Hematopoietic multipotent progenitor cell treated with erythropoietin and hydrocortisone succinate and interleukin-3 and kit ligand, for 6 days (in vitro differentiated cells): ENCODE measurements at places on chromosomes 2 and 18.

DNA sequence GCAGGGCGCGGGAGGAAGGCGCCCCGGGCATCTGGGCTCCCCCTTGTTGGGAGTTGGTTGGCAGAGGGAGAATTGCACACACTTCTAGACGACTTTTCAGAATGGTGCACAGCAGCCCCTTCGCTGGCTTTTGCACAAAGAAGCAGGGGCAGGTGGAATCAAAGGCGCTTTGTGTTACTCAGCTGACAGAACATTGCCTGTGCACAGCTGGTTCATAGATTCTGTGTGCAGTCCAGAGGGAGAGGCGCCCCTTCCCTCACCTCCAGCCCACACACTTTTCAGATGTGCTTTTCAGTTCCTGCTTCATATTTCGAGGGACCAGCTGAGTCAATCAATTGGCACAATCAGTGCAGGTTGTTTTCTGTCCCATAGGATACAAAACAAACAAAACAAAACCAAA lies 348.4 kb upstream of the RAB12 start:
- DNase-seq: no peak

DNA sequence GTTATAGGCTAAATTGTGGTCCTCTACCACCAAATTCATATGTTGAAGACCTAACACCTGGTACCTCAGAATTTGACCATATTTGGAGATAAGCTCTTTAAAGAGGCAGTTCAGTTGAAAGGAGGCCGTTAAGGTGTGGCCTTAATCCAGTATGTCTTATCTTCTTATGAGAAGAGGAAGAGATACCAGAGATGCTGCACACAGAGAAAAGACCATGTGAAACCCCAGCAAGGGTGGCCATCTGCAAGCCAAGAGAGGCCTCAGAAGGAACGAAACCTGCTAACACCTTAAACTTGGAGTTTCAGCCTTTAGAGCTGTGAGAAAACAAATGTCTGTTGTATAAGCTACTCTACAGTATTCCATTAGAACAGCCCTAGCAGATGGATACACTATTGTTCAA lies 528.1 kb upstream of the DCC start:
- no peak for DNase-seq

- DNase-seq: no peak
Observed at GRCh38 chr2:186717320-186718007, 23.6 kb downstream of the FAM171B start.

DNA sequence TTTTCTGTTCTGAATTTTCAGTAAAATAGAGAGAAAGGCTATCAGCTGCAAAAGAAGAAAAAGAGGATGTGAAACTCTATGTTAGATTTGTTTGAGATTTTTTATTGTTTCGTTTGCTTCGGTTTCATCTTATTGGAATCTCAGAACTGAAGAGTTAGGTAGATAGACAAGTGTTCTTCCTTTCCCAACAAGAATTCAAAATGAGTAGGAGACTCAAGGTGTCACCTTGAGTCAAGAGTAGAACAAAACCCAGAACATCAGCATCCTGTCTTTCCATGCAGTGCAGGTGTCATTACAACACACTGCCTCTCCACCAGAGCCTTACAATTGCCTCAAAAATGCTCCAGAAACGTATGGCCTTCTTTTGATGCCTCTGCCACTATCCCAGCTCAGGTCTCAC lies 21.1 kb downstream of the NBAS start:
- DNase-seq: no peak

DNA sequence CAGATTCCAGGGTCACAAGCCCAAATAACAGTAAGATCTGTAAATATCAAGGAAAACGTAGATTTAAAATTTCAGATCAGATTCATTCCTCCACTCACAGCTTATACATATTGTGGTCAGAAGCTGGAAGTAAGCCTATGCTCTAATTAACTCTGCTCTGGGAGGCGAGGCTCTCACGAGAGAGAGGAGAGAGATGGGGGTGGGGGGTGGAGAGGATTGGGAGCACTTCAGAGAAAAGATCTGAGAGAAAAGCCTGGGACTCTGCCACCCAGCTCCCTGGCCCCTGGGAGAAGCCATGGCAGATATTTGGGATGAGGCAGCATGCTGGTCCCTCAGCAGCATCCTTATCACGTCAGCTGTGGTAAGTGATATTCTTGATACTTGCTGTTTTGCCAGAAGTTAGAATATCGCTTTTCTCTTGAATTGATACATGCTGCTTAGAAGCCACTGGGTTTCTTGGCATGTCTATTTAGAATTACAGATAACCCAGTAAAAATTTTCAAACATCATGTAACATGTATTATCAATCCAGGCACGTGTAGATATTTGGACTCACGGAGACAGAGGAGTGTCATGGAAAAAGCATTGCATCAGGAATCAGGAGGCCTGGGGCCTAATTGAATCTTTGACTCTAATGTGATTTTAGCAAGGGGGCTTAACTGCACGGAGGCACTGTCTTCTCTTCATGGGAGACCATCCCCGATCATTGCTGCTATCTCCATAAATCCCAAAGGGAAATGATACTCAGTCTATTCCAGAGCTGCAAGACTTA lies 265.4 kb downstream of the HRH4 start:
- no peak for DNase-seq

GRCh38 chr18:59377613-59378337 lies 18.7 kb upstream of the LMAN1 start:
- no peak for DNase-seq

- DNase-seq: no peak
Observed at GRCh38 chr2:179569831-179570233, 291.6 kb downstream of the ZNF385B start.

DNA sequence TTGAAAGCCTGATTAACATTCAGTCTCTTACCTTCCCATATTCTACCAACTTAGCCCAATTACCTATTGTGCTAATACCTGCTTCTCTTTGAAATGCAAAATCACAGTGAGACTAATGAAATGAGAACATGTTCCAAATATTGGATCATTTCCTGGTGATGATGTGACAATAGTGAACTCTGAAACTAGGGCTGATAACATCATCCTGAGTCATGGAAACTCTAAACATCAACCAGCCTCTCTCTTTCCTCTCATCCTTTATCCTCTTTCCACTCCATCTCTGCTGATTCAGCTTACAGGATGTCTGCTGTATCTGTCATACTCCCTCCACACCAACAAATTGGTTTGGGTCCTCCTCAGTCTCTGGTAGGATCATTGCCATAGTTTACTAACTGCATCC lies 98.8 kb upstream of the NCKAP5 start:
- no peak for DNase-seq

- no peak for DNase-seq
Observed at GRCh38 chr2:187612857-187613256, 58.6 kb upstream of the TFPI start.

- no peak for DNase-seq
Observed at GRCh38 chr2:227891673-227892072, 20.2 kb downstream of the DAW1 start.

DNA sequence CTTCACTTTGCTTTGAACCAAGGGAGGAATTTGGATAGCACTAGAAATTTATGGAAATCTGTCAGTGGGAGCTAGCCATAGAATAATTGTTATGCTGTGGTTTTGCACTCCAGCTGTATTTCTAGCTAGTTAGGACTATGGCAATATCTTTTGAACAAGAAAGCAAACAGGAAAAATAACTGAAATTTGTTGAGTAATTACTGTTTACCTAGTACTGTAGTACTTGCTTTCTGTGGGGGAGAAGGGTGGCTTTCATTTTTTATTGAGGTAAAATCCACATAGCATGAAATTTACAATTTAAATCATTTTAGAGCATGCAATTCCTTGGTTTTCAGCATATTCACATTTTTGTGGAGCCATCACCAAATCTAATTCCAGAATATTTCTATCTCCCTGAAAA lies 28.4 kb downstream of the MBD5 start:
- no peak for DNase-seq

DNA sequence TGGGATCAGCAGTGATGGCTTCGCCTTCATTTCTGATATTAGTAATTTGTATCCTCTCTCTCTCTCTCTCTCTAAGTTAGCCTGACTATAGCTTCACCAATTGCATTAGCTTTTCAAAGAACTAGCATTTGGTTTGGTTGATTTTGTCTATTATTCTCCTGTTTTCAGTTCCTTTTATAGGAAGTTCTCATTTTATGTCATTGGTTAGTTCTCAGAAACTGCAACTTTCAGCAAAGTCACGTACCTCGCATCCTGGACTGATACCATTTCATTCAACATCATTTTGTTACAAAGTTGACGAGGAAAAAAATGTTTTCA lies 450.8 kb downstream of the EIPR1 start:
- DNase-seq: no peak

- no peak for DNase-seq
Observed at GRCh38 chr2:195021711-195022507, 635.1 kb upstream of the SLC39A10 start.

DNA sequence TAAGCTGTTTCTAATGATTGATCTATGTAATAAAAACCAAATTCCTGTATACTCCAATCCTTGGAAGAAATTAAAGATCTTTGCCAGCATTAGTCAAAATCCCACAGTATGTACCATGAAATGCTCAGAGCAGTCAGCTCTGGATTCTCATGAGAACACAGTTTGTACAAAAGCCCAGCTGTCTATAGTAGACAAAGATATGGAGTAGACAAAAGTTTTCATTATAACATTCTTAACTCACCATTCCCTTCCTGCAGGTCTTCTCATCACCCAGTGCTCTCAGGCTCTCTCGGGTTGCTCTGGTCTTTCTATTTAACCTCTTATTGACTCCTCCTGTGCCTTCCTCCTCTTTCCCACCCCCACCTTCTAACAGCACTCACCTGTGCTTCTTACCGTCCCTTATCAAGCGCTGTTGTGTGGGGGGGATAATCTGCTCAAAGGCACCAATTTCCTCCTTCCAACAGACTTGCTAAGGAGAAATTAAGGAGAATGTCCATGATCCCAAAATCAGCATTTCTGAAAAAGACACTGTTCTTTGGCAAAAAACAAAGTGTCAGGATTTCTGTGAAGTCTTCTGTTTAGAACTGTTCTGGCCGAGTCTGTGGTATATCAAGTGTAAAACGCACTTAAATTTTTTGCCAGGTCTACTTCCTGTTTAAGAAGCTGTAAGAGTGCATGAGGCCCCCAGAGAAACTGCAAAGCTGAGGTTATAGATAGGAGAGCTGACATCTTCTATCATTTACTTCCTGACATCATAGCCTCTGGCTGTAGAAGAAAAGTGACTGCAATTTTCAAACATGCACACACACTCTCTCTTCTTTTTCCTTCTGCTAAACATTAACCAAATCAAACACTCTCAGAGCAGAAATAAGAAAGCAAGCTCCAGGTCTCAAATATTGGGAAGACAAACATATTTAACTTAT lies 144.1 kb downstream of the EVA1A start:
- DNase-seq: peak; percentile 49

GRCh38 chr2:119484834-119485233 lies 39.4 kb downstream of the SCTR start:
- no peak for DNase-seq

DNA sequence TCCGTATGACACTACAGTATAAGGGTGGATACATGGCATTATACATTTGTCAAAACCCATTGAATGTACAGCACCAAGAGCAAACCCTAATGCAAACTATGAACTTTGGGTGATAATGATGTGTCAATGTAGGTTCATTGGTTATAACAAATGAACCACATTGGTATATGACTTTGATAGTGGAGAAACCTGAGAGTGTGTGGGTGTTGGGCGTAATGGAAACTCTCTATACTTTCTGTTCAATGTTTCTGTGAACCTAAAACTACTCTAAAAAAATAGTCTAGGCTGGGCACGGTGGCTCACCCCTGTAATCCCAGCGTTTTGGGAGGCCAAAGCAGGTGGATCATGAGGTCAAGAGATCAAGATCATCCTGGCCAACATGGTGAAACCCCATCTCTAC lies 6.5 kb upstream of the ACTG2 start:
- DNase-seq: no peak

GRCh38 chr2:115684345-115684744 lies 1241.9 kb downstream of the DPP10 start:
- DNase-seq: no peak

- no peak for DNase-seq
Observed at GRCh38 chr18:34807106-34807796, 97.2 kb downstream of the DTNA start.

DNA sequence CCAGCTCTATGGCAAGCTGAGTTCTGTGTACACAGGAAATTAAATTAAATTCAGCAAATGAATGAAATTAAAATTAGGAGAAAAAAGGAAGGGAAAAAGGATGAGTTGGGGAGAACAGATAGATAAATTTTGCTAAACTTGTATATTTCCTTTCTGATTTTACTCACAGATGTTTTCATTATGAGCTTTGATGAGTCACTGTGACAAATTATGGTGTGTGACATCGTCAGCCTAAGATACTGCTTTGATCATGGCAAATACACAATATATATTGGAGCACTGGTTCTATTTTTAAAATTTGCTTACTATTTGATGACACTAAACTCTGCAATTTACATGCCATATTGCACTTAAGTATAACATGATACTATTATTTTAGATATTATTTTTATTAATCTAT lies 464.6 kb upstream of the SPHKAP start:
- DNase-seq: no peak

DNA sequence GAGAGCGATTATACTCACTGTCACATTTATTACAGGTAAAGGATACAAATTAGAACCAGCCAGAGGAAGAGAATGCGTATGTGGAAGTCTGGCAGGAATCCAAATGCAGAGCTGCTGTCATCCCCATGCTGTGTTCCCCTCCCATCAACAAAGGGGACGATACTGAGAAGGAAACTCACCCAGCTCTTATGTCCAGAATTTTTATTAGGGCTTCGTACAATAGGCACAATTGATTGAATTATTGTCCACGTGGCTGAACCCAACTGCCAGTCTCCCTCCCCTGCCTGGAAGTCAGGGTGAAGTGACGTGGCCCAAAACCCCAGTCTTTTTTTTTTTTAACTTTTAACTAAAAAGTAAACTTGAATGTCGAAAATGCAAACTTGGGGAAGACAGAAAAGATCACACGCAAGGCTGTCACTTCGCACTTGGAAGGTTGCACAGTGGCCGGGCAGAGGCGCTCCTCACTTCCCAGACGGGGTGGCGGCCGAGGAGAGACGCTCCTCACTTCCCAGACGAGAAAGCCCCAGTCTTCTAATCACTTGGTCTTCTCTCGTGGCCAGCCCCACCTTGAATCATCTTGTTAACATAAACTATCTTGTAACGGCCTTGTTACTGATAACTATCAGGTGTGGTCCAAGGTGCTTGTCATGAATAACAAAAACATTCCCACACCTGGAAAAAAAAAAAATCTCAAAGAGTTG lies 40.0 kb upstream of the ITSN2 start:
- no peak for DNase-seq

- no peak for DNase-seq
Observed at GRCh38 chr18:27577752-27578151, 392.6 kb upstream of the CHST9 start.

DNA sequence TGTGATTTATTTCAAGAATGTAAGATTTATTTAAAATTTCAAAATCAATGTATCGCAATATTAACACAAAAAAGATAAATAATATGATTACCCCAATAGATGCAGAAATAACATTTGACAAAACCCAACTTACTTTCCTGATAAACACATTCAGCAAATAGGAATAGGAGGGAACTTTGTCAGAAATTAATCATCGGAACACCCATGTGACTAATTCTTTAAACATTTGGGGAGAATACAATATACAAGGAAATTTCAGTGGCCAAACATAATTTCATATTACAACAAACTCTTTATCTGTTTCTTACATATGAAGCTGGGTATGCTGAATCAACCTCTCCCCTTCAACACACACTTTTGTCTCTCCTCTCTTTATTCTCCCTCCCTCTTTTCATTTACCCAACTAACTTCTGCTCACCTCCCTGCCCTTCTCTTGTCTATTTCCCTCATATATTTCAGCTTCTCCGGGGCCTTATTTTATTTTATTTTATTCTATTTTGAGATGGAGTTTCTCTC lies 309.6 kb upstream of the CNTNAP5 start:
- no peak for DNase-seq

GRCh38 chr18:79809482-79810192 lies 11.9 kb downstream of the KCNG2 start:
- no peak for DNase-seq
